ENCODE measurements at places on chromosomes 4 and X.

DNA sequence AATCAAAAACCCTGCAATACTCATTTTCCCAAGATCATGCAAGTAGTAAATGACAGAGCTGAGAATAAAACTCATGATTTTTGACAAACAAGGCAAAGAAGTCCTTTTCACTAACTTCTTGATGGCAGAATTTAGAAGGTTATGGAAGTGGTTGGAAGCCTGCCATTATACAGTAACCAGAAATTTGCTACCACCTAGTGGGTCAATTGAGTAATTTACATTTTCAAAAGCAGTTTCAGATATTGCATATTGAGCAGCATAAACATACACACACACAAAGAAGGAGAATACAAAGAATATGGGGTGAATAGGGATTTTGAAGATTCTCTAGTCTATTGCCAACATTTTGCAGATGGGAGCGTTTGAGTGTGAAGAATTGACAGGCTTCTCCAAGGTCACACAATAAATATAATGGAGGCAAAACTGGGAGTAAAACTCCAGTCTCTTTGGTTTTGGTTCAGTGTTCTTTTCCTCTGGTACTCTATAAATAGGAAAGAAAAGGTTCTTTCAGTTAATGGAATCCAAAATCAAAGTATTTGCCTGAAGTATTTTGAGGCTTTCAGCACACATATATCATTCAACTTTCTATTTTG lies 70.2 kb downstream of the GC start:
- DNase-seq: peak; percentile 41

- no peak for DNase-seq
Measured at GRCh38 chr4:127993151-127993550, 27.9 kb downstream of the ABHD18 start.

DNA sequence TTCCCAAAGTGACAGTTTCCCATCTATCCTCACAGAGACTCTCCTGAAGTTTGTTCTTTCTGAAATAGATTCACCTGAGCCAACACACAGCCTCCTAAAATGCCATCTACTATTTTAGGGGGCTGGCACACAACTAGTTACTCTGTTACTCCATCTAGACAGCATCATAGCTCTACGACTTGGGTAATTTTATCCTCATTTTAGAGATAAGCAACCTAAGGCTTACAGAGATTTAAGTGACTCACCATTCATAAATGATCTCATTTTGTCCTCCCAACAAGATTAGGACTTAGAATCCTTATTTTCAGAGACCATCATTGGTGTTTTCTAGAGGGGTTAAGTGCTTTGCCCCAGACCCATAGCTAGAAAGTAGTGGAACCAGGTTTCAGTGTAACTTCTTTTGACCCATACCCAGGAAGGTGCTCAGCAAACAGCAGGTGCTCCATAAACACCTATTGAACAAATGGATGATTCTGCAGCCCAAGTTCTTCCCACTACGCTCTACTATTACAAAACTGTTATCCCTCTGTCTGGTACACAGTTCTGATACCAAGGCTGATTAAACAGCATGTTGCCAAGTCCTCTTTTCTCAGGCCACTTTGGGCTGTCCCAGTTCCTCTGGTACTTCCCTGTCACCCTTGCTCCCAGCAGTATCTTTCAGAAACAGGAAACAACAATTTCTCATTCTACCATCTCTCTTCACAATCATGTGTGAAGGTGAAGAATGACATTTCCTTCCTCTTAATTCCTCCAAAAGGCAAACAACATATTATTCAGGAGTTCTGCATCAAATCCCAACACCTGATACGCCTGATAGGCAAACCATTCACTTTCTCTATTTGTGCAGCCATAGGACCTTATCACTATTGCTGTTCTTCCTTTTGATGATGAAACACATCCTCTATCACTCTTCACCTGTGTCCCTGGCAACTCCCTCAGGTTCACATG lies 304.7 kb upstream of the TAPT1 start:
- no peak for DNase-seq

GRCh38 chr4:142540483-142540804 lies 305.7 kb downstream of the INPP4B start:
- DNase-seq: no peak

GRCh38 chr4:136742333-136742732 lies 790.0 kb downstream of the PCDH18 start:
- DNase-seq: peak; percentile 3

- no peak for DNase-seq
Measured at GRCh38 chrX:499870-500364, 113.2 kb upstream of the PPP2R3B start.

DNA sequence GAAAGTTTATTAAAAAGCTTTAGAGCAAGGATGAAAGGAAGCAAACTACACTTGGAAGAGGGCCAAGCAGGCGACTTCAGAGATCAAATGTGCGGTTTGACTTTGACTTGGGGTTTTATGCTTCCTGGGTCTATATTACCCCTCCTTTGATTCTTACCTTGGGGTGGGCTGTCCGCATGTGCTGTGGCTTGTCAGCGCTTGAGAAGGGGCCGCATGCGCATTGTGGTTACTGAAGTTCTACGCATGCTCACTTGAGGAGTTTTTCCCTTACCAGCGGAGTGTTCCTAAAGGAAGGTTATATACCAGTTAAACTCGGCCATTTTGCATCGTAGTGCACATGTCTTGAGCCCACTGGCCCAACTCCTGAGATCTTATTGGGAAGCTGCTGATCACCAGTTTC lies 9.9 kb downstream of the ZNF157 start:
- DNase-seq: no peak

- DNase-seq: no peak
Measured at GRCh38 chr4:27398631-27399310, 538.1 kb downstream of the STIM2 start.

- DNase-seq: no peak
Measured at GRCh38 chrX:153693216-153694086, 5.7 kb downstream of the SLC6A8 start.

DNA sequence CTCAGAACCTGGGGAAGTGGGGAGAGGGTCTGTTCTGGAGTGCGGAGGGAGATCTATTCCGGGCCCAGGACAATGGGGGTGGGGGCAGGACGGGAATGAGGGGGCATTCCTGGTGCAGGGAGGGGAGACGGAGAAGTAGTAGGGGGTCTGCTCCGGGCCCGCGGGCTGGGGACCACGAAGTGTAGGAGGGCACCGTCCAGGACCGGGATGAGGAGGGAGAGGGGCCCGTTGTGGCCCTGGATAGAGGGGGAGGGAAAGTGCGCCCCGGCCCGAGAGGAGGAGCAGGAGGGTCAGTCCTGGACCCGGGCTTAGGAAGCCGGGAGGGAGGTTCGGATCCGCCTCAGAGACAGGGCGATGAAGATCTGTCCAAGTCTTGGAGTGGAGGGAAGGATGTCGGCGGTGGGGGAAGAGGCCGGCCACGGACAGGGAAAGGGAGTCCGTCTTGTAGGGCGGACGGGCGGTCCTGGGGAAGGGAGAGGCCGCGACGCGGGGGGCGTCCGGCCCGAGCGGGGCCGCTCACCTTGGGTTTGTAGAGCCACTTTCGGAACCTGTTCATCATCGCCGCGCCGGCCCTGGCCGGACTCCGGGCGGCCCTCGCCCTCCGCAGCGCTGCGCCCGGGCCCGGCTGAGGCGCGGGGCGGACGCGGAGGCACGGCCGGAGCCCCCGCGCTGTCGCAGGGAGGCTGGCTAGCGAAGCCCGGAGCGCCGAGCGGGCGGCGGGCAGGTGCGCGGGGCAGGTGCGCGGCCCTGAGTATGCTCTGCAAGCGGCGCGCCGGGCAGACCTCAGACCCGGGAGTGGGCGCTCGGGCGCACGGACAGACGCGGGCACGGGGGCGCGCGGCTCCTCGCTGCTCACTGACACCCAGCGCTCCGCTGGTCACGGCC lies at the start of gene ZFYVE28:
Gene ZFYVE28, minus strand, starts transcription at position 881 of the 885 bp plus-strand sequence. Its CDS starts 322 bp downstream, at position 559.
- DNase-seq: no peak

DNA sequence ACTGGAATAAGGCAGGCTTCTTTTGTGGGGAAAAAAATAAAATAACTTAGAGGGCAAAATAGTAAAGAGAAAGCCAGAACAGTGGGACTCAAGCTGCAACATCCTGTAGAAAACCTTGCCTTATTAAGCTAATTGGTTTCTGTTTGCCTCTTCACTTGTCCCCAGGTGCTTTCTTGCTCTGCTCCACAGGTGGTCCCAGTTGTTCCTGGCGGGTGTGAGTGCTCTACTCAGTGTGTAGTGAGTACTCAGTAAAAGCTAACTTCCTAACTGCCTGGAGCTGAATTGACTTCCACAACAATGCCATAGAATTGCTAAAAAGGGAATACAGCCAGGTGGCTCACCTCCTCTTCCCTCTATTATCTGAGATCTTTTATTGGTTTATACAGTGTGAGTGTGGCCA lies 930.2 kb downstream of the C4orf33 start:
- DNase-seq: no peak

DNA sequence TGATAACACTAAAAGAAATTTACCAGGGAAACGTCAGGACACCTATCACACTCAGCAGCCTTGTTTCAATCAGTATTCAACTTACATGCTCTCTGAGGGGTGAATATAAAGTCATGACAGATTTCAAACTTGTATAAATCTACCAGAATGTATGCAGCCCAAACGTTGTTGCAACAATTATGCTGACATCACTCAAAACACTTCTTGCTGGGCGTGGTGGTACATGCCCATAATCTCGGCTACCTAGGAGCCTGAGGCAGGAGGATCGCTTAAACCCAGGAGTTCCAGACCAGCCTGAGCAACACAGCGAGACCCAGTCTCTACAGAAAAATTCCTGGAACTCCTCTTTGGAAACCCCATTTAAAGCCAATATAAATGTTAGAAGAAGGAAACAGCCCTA lies 266.6 kb upstream of the GPC4 start:
- DNase-seq: no peak

DNA sequence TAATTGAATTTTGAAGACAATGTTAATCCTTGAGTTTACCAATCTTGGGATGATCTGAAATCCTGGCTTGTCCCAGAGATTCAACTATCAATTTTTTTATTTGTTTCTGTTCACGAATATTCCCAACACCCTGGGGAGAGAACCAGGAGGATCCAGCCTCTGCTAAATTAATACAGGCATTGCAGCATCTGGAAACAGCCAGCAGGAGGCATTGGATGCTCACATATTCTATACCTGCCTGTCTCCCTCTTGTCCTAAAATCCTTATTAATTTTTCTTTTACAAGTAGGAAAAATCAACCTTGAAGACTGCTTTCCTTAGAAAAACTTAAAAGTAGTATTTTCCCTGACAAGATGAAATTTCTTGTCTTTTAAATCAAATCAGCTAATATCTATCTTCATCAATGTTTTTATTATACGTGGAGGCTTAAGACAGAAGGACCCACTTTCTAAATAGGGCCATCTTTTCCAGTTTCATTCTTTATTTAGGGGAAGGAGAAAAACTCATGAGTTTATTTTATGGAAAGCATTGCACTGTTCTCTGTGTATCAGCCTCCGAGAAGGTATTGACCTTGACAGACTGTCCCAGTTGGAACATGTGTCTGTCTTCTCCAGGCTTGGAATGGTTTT lies 102.4 kb downstream of the CLNK start:
- DNase-seq: peak; percentile 41

DNA sequence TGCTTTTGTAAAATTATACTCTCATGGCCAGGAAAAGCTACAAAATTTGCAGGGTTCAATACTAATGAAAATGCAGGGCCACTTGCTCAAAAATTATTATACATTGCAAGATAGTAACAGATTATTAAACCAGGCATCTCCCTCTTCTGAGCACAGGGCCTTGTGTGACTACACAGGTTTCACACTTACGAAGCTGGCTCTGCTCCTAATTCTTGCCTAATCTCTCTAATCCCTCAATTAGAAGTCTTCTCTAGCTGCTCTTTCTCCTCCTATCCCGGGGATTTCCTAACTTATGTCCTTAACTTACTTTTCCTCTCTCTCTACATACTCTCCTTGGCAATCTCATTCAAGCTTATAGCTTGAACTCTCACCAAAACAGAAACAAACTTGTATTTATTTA lies 168.3 kb downstream of the AREG start:
- no peak for DNase-seq

- DNase-seq: no peak
Measured at GRCh38 chr4:94897023-94897422, 139.3 kb downstream of the BMPR1B start.

DNA sequence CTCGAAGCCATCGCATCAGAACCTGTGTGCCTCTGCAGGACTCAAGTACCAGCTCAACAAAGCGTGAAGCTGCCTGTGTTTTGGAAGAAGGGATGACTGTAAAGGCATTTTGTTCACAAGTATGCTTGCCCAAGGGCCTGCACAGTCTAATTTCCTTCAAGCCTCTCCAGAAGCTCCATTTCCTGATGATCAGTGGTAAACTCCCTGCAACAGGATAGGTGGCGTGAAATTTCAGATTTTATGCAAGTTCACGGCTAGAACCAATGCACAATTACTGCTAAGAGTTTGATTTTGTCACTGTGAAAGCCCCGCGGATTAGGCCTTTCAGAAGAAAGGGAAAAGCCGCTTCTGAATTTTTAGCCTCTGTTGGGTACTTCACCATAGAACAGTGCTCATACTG lies 89.2 kb upstream of the TAPT1 start:
- DNase-seq: no peak

DNA sequence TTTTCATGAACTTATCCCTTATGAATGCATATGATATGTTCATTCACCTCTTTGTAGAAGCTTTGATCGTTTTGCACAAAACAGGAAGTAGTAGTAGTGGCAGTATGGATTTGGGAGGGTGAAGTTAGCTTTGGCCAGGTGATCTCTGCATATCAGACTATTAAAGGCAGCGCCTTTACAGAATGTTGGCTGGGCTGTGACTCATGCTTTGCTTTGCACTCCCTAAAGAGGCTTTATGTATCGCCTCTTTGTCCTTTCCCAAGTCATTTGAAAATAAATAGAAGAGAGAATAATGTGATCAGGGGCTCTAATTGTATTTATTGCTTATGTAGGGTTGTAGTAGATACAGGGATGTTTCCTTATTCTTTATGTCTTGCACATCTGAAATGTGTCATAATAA lies 50.4 kb downstream of the SHROOM3 start:
- no peak for DNase-seq

GRCh38 chr4:2348786-2349185 lies 69.7 kb downstream of the ZFYVE28 start:
- no peak for DNase-seq

DNA sequence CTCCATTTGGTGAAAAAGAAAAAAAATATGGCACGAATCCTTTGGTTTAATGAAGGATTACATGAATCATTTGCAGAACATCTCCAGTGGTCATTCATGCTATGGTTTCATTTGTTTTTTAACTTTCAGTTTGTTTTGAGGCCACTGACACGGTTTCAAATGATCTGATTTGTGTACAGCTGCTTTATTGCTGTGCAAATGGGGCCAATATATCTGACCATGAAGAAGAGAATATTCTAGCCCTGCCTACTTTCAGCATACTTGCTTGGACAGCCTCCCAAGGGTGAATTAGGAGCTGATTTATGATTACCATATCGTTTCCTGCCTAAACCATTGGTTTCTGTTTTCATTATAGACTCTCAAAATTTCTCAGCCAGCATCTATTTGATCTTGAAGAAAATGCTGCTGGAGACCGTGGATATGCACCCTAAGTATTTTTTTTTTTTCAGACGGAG lies 30.7 kb downstream of the SPARCL1 start:
- DNase-seq: no peak

DNA sequence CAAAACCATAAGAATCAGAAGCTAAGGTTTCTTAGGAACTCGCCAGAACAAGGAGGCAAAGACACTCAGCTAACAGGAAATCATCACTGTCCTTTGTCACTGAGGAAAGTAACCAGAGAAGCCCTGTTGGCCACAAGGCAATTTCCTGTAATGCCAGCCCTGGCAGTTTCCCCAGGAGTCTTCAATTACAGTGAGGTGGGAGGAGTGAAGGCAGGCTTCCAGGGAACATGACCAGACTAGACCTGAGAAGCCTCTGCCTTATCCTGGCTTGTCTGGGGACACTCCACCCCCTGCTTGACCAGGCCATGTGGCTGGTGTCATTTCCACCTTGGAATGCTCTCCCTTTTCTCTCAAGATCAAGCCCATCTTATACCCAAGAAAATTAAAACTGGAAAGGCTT lies 125.3 kb downstream of the COL4A6 start:
- DNase-seq: no peak
